Activated CD4-positive, alpha-beta T cell treated with anti-CD3 and anti-CD28 coated beads for 4 hours (primary cell): ENCODE measurements at places on chromosomes 4 and X.

DNA sequence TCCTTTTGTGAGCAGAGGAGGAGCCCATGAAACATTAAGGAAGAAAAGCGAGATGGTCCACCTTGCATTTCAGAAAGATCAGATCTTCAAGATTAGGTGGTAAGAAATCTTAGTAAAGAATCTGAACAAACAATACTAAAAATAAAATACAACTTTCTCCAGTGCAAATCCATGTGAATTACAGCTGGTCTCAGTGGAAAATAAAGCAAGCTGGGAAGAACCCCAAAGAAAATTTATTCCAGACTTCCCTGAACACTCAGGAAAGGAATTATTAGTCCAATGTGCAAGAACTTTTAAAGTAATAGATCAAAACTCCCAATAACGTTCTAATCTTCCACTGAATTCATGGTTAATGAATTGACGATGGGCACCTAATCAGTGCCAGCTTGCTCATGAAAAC is 37.3 kb upstream of the C1QTNF7 start:
- no peak for DNase-seq

GRCh38 chr4:144213371-144213770 is 72.9 kb upstream of the GYPA start:
- no peak for DNase-seq

DNA sequence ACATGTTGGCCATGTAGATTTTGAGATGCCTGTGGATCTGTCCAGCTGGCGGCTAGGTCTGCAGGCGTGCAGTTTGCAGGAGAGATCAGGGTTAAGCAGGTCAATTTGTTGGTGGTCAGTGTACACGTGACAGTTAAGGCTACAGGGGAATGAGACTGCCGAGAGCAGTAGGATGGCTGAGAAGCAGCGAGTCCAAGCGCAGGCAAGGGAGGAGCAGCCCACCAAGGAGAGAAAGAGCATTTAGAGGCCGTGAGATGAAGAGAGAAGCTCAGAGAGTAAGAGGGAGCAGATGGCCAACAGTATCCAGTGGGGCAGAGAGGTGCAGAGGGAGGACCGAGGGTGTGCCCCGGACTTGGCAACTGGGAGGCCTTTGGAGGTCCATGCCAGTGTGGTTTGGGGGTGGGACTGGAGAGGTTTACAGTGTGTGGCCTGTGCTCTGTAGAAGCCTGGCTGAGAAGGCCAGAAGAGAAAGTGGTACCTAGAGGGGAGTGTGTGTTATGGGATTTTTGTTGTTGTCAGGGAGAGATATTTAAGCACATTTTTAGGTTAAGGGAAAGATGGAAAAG is 18.4 kb downstream of the SNX25 start:
- DNase-seq, result no peak

DNA sequence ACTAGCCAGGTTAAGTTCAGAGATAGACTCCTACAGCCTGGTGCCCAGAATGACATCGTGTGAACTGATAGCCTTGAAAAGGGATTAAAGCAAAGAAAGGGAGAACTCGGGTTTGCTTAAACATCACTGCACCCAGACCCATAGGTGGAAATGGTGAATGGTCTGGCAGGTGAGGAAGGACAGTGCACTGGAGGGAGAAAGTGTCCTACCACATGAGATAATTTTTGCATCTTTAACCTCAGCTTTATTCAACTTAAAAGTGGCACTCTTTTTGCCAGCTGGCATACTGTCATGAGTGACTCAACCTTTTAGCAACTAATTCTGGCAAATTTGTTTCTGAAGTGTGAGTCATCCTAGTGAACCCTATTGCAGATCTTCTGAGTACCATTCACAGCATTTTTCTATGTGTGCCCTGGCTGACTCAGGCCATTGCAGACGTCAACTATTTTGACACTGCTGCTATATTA is 53.0 kb upstream of the DAPP1 start:
- DNase-seq, result no peak

DNA sequence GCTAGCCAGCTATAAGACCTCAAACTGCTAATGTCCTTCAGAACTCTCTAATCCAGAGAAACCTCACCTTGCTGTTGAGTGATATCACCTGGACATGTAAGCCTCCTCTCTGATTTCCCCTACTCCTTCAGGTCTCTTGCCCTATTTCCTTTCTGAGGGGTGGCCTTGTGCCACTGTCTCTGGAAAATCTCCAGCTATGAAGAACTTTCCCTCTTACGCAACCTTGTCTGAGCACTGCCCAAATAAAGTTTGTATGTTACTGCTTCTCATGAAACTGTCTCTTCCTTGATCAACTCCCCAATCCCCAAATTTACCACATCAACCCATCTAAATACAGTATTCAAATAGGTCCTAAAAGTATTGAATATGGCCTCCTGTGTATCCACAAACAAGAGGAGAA is 53.5 kb upstream of the VEGFD start:
- no peak for DNase-seq

DNA sequence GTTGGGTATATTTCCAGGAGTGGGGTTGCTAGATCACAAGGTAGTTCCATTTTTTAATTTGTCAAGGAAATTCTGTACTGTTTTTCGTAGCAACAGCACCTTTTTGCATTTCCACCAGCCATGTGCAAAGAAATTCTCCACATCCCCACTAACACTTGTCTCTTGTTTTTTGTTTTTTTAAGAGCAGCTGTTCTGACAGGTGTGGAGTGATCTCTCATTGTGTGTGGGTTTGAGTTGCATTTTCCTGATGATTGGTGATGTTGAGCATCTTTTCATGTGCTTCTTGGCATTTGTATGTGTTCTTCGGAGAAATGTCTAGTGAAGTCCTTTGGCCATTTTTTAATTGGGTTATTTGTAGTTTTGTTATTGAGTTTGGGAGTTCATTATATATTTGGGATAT is 80.3 kb upstream of the PUDP start:
- DNase-seq, result no peak

DNA sequence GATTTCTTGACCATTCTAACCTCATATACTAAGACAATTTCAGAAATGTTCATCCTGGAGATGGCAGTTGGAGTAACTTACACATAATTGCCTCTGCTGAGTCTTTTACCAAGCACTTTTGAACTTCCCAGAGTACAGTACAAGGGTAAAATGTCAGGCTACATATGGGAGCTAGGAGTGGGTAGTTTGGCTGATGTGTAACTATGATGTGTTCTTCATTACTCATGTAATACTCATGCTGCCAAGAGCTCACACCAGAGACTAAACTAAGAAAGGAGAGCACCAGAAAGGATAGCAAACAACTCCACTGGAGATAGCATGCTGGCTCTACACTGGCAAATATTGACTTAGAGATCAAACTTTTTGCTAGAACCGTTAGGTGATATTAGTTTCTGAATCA is 194.0 kb downstream of the PDGFRA start:
- DNase-seq, result no peak

DNA sequence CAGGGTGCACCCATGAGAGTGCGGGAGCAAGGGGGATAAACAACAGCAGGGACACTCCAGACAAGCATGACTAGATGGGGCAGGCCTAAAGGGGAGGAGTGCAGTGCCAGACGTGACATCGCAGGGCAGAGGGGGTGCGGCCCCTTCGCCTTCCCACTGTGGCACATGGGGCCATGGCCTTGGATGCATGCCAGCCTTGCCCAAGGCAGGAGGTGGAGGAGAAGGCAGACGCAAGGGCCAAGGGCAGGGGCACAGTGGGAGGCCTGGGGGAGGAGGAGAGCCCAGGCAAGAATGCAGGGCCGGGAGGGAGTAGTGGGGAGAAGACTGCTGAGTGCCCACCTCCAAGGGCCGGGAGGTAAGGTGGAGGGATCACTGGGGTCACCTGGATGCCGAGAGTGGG is 21.6 kb downstream of the PNMA6E start:
- no peak for DNase-seq

- DNase-seq, result no peak
Measured at GRCh38 chrX:72368796-72369195, 63.1 kb upstream of the CITED1 start.

- DNase-seq, result no peak
Measured at GRCh38 chr4:140242357-140243277, 88.6 kb upstream of the MAML3 start.

- DNase-seq, result no peak
Measured at GRCh38 chr4:100519205-100519604, 1.4 kb upstream of the EMCN start.

- no peak for DNase-seq
Measured at GRCh38 chr4:122978109-122978508, 55.7 kb upstream of the NUDT6 start.

DNA sequence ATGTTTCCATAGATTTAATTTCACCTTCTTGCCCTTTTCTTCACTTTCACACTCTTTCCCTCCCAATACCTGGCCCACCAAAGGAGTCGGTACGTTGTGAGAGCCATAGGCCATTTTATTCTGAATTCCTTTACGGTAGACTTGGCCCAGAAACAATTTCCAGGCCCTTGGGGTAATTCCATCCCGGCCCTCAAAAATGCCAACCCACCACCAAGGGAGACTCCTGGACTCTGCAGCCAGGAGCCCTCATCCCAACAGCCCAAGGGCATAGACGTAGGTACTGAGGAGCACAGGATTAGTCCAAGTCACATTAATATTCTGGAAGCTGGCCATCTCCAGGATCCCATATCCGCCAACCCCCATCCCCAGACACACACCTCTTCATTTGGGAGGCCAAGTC is 102.9 kb downstream of the LIMCH1 start:
- no peak for DNase-seq

DNA sequence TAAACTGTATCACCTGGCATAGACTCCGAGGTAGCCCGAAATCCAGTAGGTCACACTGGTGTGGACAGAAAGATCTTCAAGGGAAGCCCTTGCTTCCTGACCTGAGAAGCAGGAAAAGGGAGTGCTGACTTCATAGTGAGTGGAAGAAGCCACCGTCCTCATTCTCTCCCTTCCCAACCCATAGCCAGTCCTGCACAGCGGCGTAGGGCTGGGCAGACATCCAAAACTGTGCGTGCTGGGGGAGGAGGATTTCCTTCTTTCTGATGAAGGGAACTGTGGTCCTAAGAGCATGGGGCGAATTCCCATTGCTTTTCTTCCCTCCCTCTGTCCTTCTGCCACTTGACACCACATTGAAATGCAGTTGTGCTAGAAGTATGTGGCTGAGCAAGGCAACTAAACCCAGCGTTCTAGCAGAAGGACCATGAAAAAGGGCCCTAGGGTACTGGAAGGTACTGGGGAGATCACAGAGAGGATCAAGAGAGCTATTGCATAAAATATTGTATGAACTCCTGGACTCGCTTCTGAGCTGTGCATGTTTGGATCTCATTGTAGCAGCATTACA is 66.9 kb downstream of the STOX2 start:
- DNase-seq, result no peak

- DNase-seq, result no peak
Measured at GRCh38 chr4:23260511-23260910, 567.8 kb downstream of the GBA3 start.

GRCh38 chrX:24494647-24495075 is 29.6 kb downstream of the PDK3 start:
- DNase-seq, result no peak

DNA sequence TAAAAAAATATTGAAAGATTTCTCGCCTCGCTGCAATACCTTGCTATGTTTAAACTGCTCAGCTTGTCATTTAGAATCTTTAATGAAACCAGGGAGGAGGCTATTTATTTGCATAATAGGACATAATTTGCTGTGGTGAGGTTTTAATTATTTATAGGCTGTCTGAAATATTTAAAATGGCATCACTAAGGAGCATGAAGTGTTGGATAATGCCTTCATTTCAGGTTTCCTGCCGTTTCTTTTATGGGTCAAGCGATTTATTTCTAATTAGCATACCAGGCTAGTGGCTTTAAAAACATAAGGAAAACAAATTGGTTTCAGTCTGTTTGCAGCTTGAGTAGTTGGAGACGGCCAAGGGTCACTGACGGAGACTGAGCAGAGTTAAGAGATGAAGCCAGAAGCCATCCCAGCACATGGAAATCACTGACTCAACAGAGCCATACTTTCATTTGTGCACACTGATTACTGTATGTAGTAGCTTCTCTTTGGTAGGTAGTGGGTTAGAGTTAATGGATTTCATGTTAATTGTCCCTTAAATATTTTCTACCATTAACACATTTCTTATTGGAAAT is 1962.4 kb upstream of the TENM3 start:
- DNase-seq, result no peak

DNA sequence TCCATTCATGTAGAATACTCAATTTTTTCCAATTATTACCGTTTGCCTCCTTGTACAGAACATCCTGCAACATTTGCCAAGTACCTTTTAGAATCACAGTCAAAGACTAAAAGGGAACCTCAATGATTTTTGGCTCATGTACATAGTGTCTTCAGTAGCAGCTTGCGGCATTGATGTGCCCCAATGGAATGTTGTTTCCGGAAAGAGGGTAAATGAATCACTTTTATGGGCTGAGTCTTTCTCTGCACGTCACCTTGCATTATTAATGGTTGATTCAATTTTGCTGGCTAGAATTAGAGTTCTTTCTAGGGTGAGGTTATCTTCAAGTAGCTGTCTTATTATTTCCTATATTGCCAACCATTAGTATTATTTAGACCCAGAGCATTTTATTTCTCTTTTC is 116.9 kb upstream of the GABRA2 start:
- DNase-seq, result no peak

GRCh38 chrX:117335209-117335608 is 781.4 kb downstream of the KLHL13 start:
- no peak for DNase-seq

GRCh38 chrX:37578045-37578444 is 6.6 kb downstream of the LANCL3 start:
- DNase-seq, result no peak

GRCh38 chr4:13981499-13981898 is 354.0 kb upstream of the BOD1L1 start:
- DNase-seq, result no peak

DNA sequence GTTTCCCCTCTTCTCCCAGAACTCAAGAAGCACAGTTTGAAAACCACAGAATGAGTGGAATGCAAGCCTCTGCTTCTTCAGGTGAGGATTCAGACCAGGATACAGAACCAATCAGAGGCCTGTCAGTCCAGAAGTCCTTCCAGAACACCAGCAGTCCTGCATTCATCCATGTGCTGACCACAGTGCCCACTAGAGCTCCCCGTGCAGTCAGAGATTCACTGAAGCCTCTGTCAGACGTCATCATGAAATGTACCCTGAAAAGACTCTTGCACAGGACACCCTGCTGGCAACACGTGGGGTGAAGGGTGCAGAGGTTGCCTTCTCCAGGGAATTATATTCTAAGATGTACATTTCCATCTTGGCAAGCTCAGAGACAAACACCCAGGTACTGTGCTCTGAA is 75.9 kb upstream of the LSM6 start:
- DNase-seq, result no peak

DNA sequence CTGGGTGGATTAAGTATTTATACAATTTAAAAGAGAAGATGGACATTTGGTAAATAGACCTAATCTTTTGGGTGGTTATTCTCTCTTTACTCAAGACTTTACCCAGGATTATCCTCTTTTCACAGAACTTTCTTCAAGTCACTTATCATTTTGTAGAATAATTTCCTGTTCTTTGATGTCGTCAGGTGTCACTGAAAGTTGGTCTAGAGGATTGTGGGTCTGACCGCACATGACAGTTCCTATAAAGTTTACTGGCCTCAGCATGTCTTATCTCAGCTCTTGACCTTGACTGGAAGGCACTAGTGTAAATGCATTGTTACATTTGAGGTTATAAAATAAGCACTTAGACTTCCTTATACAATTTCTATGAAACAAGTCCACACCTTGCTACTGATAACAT is 139.9 kb upstream of the SLC4A4 start:
- DNase-seq, result no peak
